ENCODE measurements at places on chromosomes 6 and 20. TPM values are rescaled to one million over a fixed set of nuclear protein-coding genes. Genes with fewer than 3 reads are reported as not detected.

DNA sequence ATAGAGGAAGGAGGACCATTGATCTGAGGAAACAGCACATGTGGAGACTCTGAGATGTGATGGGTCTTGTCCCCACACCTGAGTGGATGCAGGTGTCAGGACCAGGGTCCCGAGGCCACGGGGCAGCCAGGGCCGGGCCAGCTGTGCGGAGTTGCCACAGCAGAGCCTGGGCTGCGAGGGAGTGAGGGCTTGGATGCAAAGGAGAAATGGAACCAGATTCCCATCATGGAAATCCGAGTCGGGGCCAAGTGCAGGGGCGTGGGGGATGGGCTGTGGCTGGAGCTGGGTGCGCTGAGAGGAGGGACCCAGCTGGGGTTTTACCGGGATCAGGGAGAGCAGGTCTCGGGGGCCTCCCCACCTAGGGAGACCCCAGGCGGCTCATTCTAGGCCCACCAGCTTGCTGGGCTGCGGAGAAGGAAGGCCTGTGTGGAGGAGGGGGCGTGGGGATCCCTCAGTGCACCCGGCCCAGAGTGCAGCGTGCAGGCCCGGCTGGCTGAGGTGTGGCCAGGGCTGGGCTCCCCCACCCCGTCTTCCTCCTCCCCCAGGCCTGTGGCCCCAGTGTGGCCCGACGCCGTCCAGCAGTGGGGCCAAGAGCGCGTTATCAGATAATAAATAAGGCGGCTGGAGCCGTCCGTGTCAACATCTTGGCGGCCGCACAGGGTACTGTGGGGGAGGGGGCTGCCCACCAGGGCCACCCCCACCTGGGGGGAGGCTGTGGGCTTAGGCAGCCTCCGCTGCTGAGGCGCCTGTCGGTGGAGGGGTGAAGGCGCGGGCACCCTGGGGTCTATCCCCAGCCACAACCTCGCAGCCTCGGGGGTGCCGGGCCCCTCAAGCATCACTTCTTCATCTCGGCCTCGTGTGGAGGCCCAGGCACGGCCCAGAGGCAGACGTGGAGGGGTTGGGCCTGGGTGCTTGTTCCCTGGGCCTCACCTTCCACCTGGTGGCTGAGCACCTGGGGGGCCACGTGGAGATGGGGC lies 17.2 kb downstream of the GATA5 start:
- no peak for DNase-seq

- DNase-seq: no peak
Measured at GRCh38 chr6:125853756-125854155, 63.0 kb downstream of the NCOA7 start.

DNA sequence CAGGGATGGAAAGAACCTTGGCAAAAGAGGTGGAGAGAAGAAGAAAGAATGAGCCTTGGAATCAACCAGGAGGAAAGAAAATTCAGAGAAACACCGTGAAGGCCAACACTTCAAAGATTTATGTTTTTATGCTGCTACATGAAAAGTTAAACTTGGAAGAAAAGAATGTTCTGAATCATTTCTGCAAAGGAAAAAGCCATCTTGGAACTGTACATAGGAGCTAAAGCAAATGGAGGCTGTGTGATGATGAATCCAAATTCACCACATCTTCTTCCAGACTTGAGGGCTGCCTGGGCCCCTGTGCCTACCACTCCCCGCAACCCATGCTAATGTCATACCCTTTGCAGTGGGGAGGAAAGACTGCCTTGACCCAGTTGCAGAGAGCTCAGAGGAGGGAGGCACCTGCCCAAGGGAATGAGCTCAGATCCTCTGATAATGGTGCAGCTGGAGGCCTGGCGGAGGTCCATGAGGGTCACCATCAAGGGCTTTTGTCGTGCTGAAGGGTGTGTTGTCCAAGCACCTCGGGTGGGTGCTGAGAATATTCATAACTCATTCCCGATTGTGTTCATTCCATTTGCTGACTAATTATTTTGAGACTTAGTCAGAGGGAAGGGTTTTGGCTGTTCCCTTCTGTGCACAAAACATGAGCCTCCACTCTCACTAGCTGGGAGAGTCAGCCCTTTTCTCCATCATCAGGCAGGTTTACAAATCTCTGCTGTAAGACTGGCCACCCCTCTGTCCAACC lies 245.8 kb upstream of the JAG1 start:
- DNase-seq: no peak

DNA sequence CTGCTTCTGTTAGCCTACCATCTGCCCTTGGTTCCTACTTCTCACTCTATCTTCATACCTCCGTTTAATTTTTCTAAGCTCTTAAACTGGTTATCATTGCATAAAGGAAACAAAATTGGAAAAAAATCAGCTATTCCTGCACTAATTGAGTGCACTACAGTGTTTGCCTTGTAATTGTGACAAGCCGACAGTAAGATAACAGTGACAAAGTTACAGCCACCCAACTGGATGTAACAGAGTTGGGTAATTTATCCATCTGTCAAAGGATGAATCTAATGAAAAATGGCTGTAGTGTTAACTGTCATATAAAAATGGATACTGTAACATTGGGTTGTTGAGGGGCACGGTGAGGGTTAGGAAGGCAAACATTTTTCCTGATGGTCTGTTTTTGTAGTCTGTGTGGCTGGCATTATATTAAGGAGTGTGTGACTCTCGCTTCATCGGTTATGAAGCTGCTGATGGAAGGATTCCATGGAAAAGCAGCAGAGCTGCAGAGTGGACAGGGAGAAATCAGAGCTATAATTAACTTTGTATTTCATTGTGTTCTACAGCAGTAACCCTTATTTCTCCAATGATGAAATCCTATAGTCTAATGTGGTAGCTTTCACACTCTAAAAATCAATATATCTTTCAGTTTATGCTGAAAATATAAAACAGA lies 12.7 kb downstream of the PBOV1 start:
- no peak for DNase-seq

DNA sequence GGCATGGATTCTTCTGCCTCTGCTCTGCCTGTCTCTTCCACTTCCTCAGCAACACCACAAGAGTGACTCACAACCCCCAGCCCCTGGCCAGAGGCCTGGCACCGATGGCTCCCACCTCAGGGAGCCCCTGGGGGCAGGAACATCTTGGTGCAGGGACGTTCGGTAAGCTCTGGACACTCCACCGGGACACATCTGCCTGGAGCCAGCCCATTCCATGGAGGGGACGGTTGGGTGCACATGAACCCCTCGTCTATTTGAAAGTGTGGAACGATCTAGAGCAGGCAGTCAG lies 246.5 kb downstream of the ERMARD start:
- DNase-seq: no peak

- DNase-seq: no peak
Measured at GRCh38 chr20:50447102-50447804, 62.9 kb upstream of the PTPN1 start.

DNA sequence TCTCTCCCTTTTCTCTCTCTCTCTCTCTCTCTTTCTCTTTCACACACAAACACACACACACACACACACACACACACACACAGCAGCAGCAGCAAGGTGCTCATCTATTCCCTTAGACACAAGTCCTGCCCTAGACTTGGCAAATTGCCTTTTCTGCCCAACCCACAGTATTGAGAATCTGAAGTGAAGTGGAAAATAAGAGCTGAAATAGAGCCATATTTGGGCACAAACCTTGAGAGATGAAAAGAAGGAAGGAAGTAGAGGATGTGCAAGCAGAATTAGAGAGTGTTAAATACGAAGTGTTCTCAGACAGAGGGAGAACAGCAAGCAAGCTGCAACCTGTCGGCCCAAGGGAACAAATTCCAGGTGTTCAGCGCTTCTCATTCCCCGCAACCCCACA lies 557.5 kb upstream of the NOX3 start:
- DNase-seq: no peak

Gene POU3F2
- total RNA-seq: not detected

Gene ATP5F1E
- 52.2 TPM for total RNA-seq

Gene TBC1D7
- total RNA-seq: 16.0 TPM

Gene DNMT3B
- total RNA-seq: 0.36 TPM

Gene PRICKLE4
- not detected for total RNA-seq
